ENCODE measurements at places on chromosomes 13 and 19.

DNA sequence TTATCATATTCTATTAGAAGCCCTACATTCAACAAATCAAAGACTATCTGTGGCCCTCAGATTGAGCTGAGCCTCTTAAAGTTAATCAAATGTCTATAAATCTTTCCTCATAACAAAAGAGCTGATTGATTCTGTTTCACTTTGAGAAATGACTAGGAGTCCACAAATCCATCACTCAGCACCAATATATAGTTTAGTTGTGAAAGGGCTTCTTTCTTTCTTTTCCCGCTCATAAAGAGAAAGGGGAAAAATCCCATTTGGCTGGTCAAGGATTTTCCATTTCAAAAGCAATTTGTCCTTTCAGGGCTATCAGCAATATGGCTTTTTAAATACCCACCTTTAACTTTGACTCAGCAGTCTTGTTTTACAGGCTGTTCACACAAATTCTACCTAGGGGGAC, 408.5 kb upstream of the PCDH20 start:
- DNase-seq, result no peak

DNA sequence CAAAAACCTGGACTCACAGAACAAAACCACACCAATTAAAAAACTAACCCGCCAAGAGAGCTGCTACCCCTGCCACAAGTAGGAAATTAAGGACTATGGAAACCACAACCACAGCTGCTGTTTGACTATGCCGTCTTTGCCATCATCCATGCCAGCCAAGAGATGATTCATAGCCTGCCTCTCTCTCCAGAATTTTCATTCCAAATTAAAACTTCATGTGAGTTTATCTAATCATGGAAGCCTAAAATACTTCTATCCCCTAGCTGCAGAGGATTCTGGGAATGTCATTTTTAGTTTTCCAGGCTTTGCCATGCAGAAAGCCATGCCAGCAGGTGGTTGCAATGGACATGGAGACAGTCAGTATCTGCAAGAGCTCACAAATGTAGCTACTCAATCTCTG, 27.6 kb upstream of the GTF2F2 start:
- no peak for DNase-seq

- DNase-seq, result no peak
Observed at GRCh38 chr19:51166846-51167490, 24.9 kb downstream of the SIGLEC7 start.

DNA sequence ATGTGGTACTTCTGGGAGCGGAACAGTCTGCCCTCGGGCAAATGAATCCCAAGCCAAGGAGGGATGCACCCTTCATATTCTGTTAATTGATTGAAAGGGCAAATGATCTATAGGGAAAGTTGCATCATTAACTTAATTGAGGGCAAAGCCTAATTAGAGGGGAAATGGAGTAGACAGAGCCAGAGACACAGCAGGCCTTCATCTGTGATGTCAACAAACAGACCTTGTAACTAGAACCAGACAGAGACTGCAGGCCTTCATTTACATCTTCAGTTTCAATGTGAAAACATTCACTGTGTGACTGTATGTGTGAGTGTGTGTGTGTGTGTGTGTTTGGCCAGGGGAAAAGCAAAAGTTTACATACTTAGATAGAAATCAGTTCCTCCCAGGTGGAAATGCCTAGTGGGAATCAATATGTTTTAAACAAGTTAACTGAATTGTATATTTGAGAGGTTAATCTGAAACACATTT, 126.4 kb downstream of the SPRY2 start:
- no peak for DNase-seq

GRCh38 chr19:4660181-4660791, 9.9 kb downstream of the MYDGF start:
- DNase-seq, result no peak

Measured in PC-9 (cell line).